Left kidney (tissue), 8 donors: ENCODE measurements at places on chromosomes 7 and 10.

DNA sequence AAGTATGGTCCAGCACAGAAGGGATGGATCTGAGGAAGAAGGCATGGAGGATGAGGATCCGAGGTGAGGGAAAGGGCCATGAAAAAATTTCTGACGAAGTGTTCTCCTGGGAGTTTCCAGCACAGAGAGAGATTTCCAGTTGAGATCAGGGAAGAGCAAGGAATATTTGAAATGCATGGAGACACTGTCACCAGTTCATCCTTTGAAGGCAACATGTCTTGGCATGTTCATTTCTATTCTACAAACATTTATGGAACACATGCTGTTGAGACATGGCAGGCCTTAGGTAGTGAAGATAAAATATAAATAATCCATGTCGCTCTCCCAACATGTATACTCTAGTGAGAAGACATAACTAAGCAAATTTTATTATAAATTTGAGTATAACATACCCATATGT, 234.0 kb upstream of the TCF7L2 start:
- DNase-seq = no peak

DNA sequence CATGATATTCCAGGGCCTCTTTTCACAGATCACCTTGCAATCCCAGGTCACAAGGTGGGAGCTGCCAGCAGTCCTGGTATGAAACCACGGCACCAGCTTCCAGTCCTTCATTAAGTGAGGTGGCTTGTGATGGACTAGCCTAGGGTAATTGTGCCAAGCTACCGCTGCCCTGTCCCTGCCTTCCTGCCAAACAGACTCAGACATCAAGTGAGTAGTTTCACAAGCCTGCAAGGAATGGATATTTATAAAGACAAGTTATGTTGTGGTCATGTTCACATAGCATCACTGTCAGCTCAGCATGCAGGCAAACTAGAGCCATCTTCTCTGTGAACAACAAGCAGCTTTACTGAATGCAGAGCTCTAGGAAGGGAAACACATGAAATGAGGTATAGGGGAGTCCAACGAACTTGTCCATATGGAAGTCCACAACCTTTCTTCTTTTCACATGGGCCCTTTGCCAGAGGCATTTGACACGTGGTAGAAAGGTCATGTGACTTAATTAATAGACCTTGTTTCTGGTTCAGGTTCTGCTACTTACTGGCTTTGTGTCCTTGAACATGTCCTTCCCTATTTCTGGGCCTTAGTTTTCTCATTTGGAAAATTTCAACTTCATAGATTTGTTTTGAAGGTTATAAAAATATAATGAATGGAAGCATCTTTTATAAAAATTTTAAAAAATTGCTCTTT, 1061.2 kb downstream of the KCNMA1 start:
- DNase-seq = no peak

DNA sequence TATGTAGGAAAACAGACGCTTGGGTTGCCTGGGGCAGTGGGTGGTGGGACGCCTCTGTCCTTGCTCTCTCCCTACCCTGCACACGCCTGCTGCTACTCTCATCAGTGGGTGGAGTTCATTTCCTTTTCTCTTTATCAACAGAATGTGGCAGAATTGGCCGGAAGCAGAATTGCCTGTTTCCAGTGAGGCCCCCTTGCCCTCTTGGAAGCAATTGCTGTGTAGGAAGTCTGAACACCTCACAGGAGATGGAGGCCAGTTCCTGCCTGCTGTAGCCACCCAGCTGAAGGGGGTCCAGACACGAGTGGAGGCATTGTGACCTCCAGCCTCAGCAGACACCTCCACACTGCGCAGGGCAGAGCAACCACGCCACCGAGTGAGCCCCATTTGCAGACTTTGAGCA, 331.6 kb upstream of the ZNF32 start:
- no peak for DNase-seq

DNA sequence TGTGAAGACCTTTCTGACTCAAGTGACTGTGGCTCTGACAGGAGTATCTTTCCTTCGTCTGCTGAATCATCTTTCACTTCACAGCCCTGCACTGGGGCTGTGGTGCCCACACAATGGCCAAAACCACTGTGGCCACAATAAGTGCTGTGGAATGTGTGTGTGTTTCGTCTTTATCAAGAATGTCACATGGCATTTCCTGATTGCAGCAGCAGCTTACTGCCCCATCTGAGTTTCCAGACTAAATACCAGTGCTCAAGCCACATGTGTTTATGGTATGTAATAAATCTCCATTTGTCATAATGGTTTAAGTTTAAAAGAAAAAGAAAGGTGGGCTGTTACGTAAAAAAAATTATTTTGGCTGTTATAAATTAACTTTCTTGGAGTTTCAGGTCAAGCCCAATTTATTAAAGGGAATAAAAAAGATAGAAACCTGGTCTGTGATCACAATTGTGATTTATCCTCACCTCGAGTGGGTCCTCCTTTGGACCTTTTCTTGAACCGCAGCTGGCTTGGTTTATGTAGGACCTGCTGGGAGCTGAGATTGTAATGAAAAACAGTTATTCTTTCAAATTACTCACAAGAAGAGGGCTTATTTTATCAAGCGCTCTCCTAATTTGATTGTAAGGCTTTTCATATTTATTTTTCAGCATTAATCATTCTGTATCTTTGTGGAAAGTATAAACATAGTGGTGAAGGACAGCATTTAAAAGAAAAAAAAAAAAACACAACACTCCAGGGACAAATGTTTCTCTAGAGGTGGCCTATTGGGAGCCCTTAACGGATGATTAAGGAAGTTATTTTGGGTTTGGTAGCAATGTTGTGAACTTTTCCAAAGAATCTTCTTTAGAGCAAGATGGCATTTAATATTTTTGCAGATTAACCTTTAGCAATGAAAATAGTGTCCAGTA, 116.2 kb downstream of the LRMDA start:
- DNase-seq = no peak

DNA sequence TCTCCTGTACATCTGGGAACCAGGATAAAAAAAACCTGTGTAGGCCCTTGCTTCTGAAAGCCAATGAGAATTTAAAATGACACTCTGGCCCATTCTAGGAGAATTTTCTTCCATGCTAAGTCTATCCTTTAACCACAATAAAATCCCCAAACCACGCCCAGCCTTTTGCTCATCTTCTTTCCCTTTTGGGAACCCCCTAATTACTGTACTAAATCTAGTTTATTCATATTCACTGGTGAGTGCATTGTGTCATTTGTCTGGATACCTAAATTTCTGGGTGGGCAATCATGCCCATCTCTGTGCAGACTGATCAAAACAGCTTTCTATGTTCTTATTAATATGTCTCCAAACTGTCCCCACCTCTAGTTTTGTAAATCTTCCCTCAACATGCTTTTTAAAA, 11.7 kb upstream of the CDK14 start:
- no peak for DNase-seq

- DNase-seq = no peak
These were observed 35.1 kb upstream of the DNAH11 start for GRCh38 chr7:21507627-21508343.

GRCh38 chr10:91653219-91653870, 20.5 kb upstream of the PPP1R3C start:
- no peak for DNase-seq

DNA sequence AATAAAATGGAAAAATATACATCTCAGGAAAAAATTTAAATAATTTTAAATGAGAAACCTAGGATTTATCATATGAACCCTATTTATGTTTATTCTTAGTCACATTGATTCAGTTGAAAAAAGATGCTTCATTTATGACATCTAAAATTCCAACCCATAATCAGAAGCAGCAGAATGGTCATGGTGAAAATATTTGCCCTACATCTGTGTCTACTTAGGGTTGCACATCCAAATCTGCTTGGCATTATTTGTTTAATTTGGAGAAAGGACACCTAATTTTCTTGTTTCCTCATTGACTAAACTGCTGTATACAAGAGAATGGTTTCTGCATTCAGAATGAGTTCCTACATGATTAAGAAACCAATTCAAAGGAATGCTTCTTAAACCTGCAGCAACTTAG, 72.9 kb upstream of the SKAP2 start:
- DNase-seq = no peak
